ENCODE measurements at places on chromosomes 6 and 20.

DNA sequence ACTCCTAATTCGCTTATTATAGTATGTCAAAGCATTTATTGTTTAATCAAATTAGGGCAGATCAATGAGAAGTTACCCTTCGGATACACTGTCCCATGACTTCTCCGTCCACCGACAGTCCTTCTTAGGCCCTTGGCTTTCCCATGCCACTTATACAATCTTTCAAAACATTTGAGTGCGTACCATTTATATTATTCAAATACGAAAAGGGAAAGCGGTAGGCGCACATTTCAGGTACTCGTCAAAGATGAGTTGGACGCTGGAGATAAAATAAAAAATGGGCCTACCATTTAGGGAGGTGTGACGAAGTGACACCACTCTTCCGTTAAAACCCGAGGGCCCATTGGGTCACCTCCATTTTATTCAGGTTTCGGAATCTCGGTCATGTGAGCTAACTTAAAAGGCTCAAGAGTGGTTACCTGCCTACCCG lies 542 bp upstream of the AFG1L start:
- no peak for DNase-seq

DNA sequence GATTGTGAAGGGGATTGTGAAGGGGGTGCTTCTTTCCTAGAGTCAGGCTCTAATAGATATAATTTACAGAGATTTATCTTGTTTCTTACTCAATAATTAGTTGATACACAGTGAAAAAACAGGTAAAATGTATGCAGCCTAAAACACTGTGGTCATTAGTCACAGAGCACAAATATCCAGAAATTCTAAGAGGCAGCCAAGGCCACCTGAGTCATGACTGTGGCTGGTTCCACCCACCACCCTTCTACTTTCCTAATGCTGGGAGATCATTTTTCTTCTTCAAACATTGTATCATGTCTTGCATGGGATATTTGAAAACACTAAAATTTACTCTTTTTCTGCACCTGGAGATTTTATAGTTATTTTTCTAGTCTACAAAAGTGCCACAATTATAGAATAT lies 181.6 kb downstream of the OTOR start:
- no peak for DNase-seq

- DNase-seq = no peak
Measured at GRCh38 chr6:163405412-163406309, 8.9 kb upstream of the QKI start.

DNA sequence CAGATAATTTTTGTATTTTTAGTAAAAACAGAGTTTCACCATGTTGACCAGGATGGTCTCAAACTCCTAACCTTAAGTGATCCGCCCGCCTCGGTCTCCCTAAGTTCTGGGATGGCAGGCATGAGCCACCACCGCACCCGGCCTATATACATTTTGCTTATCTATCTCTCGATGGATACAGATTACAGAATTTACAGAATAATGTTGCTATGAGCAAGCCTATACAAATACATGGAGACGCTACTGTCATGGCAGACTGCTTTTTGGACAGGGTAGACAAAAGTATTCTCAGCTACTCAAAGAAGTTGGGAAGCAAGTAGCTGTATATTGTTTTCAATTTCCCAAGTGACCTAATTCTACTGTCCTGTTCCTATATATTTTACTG lies 1.6 kb downstream of the HSPA1L start:
- DNase-seq = no peak

GRCh38 chr6:83257791-83258190 lies 64.6 kb downstream of the RWDD2A start:
- DNase-seq = no peak

GRCh38 chr6:75115481-75115880 lies 90.4 kb downstream of the COL12A1 start:
- DNase-seq = no peak

DNA sequence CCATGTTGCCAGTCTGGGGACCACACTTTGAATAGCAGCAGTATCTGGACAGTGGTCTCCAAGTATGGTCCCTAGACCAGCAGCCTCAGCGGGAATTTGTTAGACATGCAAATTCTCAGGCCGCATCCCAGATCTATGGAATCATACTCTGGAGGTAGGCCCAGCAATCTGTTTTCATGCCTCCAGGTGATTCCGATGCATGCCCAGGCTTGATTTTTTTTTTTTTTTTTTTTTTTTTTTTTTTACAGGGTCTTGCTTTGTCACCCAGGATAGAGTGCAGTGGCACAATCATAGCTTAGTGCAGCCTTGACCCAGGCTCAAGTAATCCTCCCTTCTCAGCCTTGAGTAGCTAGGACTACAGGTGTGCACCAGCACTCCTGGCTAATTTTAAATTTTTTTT lies 682 bp upstream of the SLA2 start:
- no peak for DNase-seq

GRCh38 chr20:8216375-8217200 lies 84.5 kb downstream of the PLCB1 start:
- no peak for DNase-seq

- DNase-seq = no peak
Measured at GRCh38 chr20:61970357-61970756, 95.3 kb downstream of the TAF4 start.

DNA sequence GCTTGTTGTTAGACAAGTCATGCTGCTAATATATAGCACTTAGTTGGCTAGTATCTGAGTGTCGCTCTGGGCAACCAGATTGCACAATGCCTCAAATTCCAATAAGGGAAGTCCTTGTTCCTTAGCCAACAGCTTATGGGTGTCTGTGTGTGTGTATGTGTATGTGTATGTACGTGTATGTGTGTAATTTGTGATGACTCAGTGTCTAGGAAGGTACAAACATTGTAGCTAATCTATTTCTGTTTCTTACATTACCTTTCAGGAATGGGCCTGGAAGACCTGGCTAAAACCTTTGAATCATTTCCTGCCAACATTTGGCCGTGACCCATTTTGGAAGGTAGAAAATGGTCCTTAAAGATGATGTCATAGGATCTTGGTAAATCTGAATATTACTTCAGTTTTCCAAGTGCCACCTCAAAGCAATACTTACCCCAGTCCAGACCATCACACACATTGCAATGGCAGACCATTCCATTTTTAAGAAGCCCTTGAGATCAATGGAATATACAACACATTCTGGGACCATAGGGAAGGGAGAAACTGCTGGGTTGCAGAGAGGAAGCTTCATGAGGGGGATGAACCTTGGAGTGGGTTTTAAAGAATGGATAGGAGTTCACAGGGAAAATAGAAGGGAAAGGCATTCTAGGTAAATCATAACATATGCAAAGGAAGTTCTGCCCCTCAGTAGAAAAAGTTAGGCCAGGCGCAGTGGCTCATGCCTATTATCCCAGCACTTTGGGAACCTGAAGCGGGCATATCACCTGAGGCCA lies 25.1 kb downstream of the NEDD9 start:
- DNase-seq = no peak
